Stimulated activated CD8-positive, alpha-beta memory T cell treated with anti-CD3 and anti-CD28 coated beads, Interleukin-15, amount 100 ng/mL, for 48 hours (primary cell): ENCODE measurements at places on chromosomes 5 and 9.

DNA sequence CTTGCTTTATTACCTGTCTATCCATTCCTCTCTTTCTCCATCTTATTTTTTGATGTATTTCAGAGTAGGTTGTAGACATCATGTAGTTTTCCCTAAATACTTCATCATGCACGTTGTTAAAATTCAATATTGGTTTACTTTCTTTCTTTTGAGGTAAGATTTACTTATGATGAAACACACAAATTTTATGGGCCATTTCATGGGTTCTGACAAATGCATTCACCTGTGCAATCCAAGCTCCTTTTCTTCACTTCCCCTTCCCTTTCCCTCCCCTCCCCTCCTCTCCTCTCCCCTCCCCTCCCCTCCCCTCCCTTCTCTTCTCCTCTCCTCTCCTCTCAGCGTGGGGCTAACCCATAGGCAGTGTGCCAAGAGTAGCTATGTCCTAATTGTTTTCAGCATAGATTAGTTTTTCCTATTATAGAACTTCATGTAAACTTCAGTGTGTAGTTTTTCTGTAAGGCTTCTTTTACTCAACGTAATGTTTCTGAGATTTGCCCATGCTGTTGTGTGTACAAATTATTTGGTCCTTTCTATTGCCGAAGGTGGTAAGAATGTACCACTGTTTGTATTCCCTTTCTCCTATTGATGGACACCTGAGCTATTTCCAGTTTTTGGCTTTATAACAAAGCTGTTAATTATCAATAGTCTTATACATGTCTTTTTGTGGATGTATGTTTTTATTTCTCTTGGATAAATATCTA is 92.9 kb upstream of the CLINT1 start:
- DNase-seq = no peak

DNA sequence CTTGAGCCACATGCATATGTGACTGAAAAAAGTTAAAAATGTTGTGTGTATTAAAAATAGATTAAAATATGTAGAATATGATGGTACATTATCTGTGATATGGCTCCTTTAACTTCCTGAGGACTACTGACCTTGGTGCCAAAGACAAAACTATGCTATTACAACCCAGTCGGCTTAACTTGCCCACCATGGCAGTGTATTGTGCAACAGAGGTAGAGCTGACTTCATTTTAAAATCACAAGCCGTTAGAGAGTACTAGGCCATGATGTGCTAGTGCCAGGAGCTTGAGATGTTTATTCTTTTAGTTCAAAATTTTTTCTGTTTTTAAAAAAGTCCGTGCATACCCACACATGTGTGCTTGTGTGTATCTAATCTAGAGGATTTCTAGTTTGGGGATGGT is 46.3 kb downstream of the NAA35 start:
- DNase-seq = no peak

GRCh38 chr9:31848505-31849285 is 535.7 kb upstream of the ACO1 start:
- no peak for DNase-seq

- no peak for DNase-seq
Measured at GRCh38 chr5:78213799-78214198, 80.7 kb downstream of the AP3B1 start.

GRCh38 chr9:113538131-113538530 is 74.6 kb downstream of the RGS3 start:
- DNase-seq = no peak

- DNase-seq = no peak
Measured at GRCh38 chr9:35577486-35577885, 27.6 kb upstream of the TESK1 start.

- no peak for DNase-seq
Measured at GRCh38 chr5:75509546-75509945, 1.9 kb downstream of the CERT1 start.

- DNase-seq = no peak
Measured at GRCh38 chr5:149455889-149456409, 76.9 kb upstream of the IL17B start.

DNA sequence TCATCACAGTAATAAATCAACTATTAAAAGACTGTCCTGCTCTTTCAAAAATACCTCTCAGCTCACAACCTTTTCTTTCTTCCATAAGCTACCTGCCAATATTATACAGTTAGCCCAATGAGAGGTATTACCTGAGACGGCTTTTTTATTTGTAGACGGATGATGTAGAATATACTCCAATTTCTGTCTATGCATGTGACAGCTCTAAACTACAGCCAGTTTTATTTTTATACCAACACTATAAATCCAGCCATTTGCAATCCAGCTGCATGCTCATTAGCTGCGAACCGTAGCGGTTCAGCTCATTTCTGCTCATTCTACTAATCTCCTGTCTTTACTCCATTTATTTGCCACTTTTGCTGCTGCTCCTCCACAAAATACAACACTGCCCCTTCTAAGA is 51.2 kb downstream of the TBCA start:
- no peak for DNase-seq

- no peak for DNase-seq
Measured at GRCh38 chr5:96530901-96531300, 97.9 kb upstream of the PCSK1 start.

DNA sequence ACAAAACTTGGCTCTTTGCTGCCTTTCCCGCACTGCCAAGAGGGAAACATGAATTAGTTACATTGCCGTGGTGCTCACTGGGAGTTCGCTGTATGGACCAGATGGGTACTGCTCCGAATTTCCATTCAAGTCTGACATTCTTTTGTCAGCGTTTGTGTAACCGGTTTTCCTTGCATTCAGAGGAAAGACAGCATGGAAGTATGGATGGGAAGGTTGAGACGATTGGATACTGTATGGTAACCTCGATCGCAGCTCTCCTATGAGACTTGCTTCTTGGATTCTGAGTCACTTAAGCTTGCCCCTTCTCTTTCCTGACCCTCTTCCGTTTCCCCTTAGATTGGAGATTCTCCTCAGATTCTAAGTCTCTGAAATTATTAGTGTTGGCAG is 625 bp upstream of the UBLCP1 start:
- DNase-seq = no peak

- DNase-seq = no peak
Measured at GRCh38 chr5:82820188-82820587, 257.0 kb downstream of the TMEM167A start.

DNA sequence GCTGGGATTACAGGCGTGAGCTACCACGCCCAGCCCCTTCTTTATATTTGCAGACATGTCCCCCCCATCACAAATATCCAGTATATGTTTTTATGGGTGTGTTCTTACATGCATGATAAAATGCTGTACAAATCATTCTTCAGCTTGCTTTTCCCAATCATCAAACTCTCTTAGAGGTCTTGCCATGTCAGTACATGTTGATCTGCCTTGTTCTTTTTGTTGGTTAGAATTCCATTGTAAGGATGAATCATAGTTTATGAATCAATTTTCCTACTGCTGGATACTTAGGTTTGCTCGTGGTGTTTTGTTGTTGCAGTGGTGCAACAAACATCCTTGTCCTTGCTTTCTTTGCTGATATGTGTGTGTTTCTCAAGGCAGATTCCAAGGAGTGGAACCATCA is 79.9 kb upstream of the NEURL1B start:
- DNase-seq = no peak

- DNase-seq = no peak
Measured at GRCh38 chr5:53965459-53965858, 344.9 kb downstream of the ARL15 start.

DNA sequence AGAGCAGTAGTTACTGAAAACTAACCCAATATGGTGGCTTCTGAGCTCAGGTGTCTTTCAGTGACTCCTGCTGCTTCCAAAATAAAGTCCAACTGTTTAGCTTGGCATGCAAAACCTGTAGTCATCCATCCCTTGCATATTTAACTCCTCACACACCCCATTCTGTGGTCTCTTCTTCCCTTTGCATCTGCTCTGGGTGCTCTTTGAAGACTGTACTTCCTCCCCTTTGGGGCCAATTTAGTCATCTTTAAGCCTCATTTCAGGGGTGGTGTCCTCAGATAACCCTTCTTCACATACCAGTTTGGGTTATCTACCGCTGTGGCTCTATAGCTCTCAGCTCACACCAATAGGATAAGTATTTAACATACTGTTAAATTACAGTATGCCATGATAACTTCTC is 209.9 kb upstream of the DMRT1 start:
- DNase-seq = no peak

DNA sequence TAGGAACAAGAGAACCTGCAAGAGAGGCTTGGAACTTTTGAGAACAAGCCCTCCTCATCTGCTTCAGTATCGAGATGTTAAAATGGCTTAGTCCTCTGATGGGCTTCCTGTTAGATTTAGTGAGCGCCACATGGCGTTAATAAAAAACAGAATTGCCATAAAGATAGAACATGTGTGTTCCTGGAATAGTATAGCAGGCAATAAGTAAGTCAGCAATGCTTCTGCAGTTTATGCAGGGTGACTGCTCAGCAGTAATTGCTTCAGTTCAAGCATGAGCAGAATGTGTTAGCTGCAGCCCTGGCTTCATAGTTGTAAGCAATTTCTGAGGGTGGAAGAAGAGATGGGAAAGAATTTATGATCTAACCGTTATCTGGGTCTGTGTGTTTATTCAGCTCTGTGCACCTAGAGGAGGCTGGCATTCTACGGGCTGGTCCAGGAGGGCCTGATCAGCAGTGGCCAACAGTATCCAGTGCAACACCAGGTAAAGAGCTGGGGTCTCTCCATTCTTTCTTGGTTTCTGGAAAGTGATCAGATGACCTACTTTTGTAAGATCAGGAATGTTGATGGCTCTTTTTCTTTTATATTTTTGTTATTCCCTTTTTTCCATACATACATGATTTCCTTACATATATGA is 15.9 kb downstream of the PCDHAC2 start:
- DNase-seq = no peak

GRCh38 chr5:38509185-38509584 is 47.3 kb downstream of the LIFR start:
- no peak for DNase-seq

GRCh38 chr5:434443-435146 is 8.4 kb upstream of the EXOC3 start:
- no peak for DNase-seq

- no peak for DNase-seq
Measured at GRCh38 chr5:121218086-121218485, 633.6 kb upstream of the FTMT start.

- no peak for DNase-seq
Measured at GRCh38 chr9:19969721-19970120, 180.9 kb upstream of the SLC24A2 start.

DNA sequence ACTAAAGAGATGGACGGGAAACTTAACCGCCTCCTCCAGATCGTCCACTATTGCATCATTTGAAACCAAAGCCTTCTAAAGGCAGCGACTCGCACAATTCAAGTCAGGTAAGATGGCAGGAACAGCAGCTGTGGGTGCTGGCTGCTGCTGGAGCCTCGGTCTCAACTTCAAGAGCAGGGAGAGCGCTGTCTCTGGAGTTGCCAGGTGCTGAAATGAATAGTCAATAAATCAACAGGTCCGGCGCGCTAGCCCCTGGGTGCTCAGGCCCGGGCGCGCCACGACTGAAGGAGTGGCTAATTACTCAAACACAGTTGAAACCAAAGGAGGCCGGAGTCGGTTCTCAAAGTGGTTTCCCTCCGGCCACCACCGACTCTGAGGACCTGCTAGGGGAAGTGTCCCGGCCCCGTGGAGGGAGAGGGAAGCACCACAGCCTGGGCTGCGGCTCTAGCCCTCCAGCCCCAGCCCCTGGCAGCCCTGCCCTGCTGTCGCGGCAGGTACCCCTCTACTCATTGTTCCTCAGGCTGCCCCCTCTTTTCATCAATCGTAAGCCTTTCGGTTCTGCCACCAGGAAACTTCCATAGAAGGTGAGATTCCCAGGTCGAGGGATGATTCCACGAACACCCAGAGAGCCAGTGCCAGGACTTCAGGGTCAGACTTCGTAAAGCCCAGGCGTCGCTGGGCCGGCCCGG is 804 bp downstream of the TTC39B start:
- no peak for DNase-seq

- no peak for DNase-seq
Measured at GRCh38 chr5:158727771-158728311, 371.9 kb downstream of the EBF1 start.

DNA sequence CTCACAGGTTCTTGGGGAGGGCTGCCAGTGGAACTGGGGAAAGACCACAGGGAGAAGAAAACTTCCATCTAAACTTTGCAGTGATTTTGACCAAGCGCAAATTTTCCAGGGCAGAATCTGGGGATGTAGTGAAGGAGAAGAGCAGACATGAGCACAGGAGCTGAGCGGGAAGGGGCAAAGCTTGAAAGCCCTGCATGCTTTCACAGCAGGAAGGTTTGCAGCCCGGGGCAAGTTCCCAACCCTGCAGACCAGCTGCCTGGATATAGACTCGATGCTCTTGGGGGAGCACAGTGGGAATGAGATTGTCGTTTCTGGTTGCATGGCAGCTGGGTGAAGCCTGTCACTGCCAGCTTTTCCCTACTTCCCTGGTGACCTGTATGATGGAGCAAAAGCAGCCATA is 276.8 kb upstream of the RORB start:
- no peak for DNase-seq

GRCh38 chr9:135062254-135062653 is 25.2 kb upstream of the OLFM1 start:
- DNase-seq = no peak

- DNase-seq = no peak
Measured at GRCh38 chr9:21252721-21253547, 13.1 kb upstream of the IFNA14 start.

- no peak for DNase-seq
Measured at GRCh38 chr9:17081814-17082213, 53.0 kb upstream of the CNTLN start.
